GM13977 (cell line): ENCODE measurements at places on chromosomes 16 and 17.
A peak's percentile ranks its signal among the peaks of the same experiment; 100 is the strongest.

DNA sequence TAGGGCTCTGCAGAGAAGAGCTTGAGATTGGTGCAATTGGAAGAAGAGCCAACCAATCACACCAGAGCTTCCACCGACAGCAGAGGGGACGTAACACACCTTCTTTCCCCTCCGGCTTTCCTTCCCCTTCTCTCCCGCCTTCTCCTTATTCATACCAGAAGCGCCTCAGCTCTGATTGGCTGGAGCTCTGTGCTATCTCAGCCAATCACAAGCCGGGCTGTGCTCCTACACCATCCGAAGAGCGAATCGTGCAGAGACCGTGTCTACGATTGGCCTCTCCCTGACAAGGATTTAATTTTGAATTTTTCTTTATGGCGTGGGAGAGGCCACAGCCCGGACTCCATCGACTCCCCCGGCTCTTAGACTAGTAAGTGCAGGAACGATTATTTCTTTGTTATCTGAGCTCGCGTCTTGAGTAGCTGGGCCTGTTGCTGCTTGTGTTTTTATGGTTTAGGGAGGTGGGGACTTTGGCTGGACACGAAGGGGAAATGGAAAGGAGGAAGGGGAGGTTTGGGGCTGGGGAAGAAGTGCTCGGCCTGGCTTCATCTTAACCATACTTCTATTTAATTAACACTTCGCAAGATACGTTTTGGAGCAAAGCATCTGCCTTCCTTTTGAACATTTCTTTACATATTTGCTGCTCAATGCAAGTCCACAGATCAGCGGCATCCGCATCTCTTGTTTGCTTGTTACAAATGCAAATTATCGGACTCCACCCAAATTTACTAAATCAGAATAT lies at the start of gene PRR11:
Gene PRR11, plus strand, starts transcription at position 308 of the 739 bp plus-strand sequence. CDS start 14,007 bp downstream, outside the sequence.
- DNase-seq: peak; percentile 87

DNA sequence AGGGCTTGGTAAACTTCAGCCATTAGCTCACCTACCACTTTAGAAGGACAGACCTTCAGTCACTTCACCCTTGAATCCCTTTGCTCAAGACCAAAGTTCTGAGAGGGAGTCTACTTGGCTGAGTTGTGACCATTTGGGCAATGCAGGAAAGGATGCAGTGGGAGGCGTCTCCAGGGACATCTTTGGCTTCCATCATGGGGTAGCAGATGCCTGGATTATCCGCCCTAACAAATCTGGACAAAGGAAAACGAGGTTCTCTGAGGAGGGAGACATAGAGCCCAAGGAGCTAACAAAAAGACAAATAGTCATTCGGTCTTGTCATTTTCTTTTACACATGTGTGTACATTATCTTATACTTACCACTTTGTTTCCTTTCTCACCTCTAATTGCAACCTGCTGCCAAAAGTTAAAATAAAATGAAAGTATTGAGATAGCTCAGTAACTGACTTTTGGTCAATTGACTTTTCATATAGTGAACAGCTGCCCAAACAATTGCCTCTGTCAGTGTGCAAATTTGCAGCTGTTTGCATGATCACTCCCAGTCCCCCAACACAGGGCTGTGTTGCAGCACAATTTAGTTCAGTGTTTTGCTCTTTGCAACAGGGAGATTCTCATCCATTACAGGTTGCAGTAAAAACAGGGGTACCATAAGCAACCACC lies 108.9 kb upstream of the EEF2KMT start:
- no peak for DNase-seq

DNA sequence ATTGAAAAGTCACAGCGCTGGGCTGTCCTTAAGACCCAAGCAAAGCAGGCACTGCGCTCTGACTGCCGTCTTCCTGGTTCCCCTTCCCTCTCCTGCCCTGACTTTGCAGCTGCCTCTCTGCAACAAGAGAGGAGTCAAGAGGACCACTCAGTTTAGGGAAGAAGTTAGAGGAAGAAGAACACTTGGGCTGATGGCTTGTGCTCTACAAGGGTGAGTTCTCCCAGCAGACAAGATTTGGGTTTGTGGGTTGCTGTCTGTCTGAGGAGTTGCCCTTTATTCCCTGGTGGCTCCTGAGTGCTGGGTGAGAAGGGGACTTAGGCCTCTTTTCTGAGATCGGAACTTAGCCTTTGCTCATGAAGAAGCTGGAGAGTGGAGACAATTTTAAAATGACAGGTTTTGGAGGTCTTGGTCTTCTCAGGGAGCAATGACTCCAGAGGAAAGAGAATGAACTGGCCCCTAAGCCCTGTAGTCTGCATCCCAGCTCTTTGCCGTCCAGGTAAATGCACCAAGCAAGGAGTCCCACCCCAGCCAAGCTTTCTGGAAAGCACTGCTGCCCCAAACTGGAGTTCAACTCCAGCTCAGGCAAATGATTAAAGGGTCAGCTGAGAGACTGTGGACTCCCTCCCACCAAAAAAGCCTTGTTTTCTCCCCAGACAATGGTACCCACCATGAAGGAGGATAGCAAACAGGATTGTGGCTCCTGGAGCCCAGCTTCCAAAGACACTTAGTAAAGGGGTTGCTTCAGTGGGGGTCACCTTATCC lies 2.7 kb upstream of the HOXB9 start:
- DNase-seq: no peak

DNA sequence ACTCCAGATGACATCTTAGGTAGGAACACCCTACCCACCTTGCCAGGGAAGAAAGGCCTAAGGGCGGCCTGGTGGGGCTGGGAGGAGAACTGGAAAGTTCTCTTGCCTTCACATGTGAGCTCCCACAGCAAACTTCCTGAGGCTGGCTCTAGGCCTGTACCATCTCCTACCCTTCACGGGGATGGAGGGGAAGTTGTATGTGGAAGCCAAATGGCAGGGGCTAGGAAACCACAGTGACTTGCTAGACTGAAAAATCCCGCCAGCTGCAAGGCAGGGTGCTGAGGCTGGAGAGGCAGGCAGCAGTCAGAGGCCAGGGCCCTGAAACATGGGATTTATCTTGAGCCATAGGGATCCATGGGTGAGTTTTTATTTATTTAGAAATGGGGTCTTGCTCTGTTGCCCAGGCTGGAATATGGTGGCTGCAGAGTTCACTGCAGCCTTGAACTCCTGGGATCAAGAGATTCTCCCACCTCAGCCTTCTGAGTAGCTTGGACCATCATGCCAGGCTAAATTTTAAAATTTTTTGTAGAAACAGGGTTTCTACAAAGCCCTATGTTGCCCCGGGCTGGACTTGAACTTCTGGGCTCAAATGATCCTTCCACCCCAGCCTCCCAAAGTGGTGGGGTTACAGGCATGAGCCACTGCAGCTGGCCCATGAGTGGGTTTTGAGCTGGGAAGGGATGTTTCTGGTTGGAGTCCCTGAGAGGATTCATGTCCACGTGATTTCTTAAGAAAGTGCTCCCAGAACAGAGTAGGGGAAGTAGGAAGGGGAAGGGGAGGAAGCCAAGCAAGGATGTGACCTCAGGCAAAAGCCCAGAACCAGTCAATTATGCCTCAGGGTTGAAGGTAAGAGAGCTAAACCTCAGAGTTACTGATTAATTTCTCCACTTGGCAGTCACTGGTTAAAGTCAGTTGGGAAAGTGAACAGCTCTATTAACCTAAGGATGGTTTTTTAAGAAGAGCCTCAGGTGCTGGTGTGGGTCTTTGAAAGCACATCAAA lies 4.0 kb upstream of the KAT8 start:
- no peak for DNase-seq

DNA sequence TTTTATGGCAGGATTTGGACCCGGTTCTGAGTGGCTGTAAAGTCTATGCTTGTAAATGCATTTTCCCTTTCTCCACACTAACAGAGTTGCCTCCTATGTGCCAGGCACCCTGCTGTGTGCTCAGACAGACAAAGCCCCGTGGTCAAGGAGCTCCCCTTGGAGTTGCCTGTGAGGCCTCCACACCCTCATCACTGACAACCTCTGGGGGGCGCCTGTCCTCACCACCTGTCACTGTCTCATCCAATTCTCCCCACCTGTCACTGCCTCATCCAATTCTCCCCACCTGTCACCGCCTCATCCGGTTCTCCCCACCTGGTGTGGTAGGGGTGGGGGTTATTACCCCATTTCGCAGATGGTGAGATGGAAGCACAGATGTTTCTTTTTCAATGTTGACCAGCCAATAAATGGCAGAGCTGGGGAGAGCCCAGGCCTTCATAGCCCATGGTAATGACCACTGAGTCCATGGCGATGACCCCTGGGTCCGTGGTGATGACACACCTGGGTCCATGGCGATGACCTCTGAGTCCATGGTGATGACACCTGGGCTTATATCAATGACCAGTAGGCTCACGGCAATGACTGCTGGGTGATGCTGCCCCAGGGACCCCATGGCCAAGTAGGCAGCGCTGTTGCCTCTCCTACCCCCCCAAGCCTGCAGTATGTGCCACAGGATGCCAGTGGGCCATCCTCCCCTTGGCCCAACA lies 150.1 kb downstream of the IRF8 start:
- DNase-seq: no peak

GRCh38 chr16:20613481-20614185 lies 37.5 kb upstream of the ACSM2B start:
- no peak for DNase-seq

DNA sequence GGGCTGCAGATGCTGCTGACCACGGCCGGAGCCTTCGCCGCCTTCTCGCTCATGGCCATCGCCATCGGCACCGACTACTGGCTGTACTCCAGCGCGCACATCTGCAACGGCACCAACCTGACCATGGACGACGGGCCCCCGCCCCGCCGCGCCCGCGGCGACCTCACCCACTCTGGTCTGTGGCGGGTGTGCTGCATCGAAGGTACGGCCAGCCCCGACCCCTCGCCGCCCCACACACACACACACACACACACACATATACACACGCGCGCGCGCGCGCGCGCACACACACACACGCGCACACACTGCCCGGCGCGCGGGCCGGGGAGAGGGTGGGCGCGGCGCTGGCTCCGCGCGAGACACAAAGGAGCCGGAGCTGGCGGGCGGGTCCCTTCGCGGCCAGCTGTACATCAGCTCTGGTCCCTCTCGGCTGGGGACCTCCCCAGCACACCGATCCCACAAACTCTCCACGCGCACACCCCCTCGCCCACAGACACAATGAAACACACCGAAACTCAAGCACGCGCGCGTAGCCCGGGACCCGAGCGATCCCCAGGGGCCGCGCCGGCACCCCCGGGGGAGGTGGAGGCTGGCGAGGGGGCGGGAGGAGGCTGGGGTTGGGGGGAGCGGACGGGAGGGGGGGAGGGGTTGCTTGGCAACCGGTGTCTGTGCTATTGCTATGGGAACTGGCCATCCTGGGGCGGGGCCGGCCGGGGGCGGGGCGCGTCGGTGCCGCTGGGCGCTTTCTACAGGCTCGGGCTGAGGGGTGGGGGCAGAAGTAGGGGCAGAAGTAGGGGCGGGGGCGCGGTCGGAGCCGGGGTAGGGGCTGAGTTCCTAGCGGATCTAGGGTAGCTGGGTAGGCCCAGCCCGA lies 658 bp downstream of the CACNG4 start:
- peak; percentile 87 for DNase-seq

DNA sequence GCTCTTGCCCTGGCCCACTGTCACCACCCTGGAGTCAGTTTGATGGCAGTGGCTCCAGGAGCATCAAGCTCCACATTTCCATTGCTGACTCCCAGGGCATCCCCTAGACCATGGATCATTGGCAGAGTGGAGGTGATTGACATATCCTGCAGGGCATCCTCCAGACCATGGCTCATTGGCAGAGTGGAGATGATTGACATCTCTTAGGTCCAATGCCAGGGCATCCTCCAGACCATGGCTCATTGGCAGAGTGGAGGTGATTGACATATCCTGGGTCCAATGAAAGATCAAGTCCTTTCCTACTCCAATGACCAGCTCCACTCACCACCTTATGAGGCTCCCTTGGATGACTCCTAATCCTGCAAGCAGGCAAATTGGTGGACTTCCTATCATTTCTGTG lies 174.3 kb upstream of the NLRP1 start:
- DNase-seq: no peak

- no peak for DNase-seq
Measured at GRCh38 chr17:73251871-73252270, 9.8 kb downstream of the CPSF4L start.

DNA sequence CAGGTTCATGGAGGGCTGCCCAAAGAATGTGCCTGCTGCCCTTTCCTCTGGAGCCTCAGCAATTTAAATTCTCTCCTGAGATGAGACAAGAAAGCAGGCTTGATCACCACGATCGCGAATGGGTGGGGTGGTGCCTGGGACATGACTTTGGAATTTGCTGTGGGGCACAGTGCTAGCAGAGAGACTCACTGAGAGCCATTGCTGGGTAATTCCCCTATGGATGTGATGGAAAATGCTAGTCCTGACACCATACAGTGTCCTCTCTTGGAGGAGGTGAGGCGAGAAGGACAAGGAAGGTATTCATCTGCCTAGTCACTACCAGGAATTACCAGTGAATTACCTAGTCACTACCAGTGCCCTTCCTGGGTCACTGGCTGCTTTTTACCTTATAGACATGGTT lies 15.5 kb downstream of the FAM20A start:
- no peak for DNase-seq

- DNase-seq: peak; percentile 58
Measured at GRCh38 chr17:27338536-27338985, 44.6 kb downstream of the WSB1 start.

DNA sequence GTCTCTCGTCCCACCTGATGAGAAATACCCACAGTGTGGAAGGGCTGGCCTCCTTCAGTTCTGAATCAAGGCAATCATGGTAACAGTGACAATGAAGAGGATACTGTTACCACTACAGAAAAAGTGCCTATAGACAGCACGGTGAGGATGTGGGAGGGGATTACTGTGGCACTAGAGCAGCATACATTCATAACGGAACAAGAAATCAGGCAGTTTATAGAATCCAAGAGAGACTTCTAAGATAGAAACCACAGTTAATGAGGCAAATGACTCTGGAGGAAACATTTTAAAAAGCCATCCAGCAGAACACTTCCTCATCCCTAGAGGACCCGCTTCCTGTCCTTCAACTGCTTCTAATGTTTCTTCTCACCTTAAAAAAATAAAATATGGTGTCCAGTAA lies 2.7 kb downstream of the RUSF1 start:
- no peak for DNase-seq

- DNase-seq: no peak
Measured at GRCh38 chr17:59607061-59607460, 12.6 kb upstream of the CLTC start.
